ENCODE measurements at places on chromosomes 5 and 9.

GRCh38 chr5:115461506-115462290 lies 82.9 kb downstream of the FEM1C start:
- no peak for DNase-seq

GRCh38 chr5:106014262-106014661 lies 1656.5 kb downstream of the EFNA5 start:
- DNase-seq = no peak

DNA sequence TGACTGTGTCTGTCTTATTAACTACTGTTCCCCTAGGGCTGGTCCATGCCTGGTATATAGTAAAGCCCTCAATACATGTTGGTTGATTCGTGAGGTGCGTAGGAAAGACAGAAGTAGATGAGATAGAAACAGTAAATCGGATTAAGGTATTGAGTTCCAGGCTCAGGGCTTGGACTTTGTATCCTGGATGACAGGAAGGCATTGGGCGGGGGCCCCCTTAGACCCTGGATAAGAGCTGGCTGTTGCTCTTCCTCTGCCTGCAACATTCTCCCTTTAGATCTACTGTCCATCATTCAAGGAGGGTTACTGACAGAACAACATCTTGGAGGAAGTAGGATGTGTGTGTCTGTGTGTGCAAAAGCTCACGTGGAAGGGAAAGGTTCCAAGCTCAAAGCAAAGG lies 31.2 kb upstream of the CTNNA1 start:
- no peak for DNase-seq

- no peak for DNase-seq
Measured at GRCh38 chr5:54162184-54162583, 148.2 kb downstream of the ARL15 start.

DNA sequence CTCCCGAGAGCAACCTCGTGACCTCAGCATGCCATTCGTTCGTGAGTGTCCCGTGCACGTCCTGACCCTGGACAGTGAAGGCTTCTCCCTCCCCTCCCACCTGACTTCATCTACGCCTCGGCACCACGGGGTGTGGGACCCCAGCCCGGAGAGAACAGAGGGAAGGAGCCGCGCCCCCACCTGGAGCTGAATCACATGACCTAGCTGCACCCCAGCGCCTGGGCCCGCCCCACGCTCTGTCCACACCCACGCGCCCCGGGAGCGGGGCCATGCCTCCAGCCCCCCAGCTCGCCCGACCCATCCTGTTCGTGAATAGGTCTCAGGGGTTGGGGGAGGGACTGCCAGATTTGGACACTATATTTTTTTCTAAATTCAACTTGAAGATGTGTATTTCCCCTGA lies 38.3 kb upstream of the FCN2 start:
- DNase-seq = no peak

DNA sequence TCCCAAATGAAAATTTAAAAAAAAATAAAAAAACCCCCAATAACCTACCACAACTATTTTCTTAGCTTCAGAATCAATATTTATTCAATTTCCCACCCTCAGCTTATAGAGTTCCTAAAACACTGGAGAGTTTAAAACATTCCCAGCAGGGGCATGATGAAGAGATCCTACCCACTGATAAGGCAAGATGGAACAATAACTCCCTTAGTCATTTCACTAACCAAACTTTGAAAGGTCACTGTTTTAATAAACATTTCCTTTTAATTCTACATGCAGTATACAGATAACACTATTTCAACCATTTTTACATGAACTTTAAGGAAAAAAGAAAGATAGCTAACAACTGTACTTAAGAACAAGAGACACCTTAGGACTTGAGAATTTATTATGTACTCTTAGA lies 34.9 kb upstream of the ACOT12 start:
- no peak for DNase-seq

DNA sequence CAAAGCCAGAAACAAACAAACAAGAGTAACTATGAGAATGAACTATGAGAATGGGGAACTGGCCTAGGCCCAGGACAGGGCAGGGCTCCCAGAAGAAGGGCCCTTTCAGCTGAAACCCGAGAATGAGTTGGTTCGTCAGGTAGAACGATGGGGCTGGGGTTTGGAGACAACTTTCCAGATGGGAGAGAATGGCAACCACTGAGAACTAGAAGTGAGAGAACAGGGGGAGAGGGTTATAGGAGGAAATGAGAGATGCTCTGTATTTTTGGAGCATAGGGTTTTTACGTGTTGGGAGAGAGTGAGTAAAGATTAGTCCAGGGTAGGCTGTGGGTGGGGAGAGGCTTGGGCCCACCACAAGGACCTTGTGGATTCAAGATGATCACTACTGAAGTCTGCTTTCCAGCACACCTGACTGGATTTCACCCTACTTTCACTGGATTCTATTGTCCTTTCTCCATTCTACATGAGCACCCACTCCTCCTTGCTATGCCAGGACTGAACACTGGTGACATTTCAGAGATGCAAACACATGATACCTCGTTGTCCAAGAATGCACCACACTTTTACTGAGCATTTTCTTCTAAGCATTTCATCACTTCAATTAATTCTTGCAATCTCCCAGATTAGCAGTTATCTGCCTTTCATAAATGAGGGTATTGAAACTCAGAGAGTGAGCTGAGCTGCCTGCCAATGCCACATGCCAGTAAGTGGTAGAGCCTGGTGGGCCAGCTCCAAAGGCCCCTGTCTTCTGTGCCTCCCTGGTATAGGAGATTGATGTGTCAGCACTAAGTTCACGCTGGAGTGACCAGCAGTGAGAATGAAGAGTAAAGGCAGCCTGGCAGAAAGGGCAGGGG lies 3.2 kb upstream of the TMEM268 start:
- DNase-seq = no peak

DNA sequence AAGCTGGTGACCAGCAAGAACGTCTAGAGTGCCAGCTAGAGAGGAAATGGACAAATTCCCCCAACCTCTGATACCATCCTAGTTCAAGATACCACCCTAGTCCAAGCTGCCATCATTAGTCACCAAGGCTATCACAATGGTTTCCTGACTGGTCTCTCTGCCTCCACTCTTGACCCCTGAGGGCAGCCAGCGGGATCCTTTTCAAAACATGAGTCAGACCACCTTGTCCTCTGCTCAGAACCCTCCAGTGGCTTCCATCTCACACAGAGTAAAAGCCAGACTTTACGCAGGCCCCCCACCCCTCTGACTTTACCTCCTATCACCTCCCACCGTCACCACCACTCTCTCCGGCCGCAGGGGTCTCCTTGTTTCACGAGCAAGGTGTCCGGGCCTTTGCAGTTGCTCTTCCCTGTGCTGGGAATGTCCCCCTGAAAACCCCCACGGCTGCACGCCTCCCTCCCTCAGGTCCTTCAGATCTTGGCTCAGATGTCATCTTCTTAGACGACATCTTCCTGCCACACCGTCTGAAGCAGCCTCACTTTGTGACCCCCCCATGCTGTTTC lies 42.2 kb upstream of the FBXW11 start:
- no peak for DNase-seq

DNA sequence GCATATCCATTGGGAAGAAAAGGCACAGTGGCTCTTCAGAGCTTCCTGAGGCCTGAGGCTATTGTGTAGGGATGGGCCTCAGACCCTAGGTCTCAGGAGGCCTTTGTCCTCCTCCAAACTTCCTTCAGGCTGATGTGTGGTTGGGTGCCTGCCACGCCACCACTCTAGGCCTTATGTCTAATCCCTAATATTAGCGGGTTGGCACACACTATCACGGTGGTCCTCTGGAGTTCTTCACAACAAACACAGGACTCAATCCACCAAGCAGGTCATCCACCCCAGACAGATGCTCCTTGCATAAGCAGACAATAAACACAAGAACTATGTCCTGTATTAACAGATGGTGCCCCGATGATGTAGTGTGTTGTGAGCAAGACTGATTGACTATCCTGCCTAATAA lies 31.0 kb upstream of the FSTL4 start:
- no peak for DNase-seq

DNA sequence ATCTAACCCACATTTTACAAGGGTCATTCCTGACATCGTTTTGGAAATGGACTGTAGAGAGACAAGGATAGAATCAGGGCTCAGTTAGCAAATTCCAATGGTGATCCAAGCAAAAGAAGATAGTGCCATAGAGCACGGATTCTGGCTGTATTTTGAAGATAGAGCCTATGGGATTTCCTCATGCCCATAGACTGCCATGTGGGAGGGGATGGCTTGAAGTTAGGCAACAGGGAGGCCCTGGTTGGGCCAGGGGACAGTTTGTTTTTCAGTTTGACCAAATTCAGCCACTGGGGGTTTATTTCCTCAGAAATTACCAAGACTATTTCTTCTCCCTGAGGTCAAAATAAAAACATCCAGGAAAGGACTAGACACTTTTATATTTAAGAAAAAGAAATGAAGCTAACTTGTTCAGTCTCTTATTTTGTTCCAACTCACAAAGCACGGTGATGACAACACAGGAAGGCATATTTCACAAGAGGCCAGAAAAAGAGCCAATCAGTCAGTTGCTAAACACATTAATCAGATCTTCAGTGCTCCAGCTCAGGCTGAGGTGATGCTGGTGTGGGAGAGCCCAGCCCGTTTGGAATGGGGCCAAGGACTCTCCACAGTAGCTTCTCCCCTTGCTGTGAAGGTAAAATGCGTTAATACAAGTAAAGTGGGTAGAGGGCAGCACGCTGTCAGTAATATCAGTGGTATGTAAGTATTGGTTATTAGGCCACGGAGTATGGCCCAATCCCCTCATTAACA lies 4.4 kb upstream of the DCTN4 start:
- DNase-seq = no peak

- no peak for DNase-seq
Measured at GRCh38 chr5:124544366-124545055, 201.9 kb downstream of the ZNF608 start.

DNA sequence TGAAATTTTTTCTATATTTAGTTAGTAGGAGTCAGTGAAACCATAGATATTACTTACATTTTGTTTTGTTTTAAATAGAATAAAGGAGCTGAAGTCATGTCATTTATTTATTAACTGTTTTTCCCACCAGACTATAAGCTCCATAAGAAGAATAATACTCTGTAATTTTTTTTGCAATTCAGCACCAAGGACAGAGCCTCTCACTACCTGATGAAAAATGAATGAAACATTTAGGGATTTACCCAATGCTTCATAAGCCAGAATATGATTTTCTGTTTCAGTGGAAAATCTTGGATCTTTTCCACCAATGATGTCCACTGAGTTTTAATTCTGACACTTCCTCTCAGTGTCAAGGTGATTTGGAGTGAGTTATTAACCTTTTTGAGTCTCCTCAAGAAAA lies 624.9 kb upstream of the GRAMD2B start:
- no peak for DNase-seq

DNA sequence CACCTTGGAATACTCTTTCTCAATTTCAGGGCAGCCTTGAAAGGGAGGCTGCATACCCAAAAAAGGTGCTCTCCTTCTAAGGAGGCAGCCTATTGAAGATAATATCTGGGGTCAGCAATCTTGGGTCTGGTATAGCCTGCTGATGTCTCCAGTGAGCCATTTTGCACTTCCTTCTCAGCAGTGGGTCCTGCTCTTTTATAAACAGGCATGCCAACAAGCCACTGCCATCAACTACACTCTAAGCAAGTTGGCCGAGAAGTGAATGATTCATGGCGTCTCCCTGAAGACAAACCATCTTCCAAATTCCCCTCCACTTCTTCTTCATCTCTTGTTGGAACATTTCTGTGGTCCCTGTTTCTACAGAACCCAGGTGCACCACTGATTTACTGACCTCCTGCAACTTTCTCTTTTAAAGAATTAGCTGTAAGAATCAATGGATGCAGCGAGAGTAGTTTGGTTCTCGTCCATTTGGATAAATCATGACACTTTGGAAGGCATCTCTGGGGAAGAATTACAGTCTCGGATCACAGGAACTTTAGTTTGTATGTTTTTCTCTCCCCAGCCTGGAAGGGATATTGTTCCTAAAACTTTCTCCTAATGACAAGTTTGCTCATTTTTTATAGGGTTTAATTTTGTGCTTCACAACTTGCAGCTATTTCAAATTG lies 108.3 kb downstream of the INSYN2B start:
- DNase-seq = no peak

DNA sequence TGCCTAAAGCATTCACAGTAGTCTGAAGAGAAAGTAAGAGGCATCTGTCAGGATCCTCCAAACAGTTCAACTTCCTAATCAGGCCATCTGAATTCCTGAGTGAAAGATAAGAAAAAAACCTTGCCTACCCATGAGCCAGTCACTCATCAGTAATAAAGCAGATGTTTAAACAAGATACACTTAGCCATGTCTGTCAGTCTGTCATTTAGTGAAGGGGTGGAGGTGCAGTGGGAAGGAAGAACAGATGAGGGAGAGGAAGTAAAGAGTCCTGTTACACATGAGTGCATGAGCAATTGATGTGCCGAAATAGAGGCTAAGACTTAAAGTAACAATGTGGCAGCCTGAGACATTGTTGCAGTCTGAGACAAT lies 29.9 kb upstream of the DMRTA1 start:
- no peak for DNase-seq

- DNase-seq = no peak
Measured at GRCh38 chr5:157252711-157253465, 13.0 kb upstream of the CYFIP2 start.

DNA sequence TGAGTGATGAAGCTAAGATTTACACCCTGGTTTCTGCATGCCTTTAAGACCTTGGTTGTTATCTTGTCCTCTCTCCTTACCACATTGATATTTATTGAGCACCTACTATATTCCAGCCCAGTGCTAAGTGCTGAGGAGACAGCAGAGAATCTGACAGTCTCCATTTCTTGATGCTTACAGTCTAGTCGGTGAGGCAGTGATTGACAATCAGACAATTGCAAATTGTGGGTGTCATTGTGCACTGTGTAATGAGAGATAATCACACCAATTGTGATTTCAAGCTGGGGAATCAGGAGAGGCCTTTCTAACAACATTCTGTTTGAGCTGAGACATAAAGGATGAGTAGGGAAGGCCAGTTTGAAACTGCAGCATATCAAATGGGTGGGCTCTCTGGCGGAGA lies 41.7 kb upstream of the PPARGC1B start:
- no peak for DNase-seq

DNA sequence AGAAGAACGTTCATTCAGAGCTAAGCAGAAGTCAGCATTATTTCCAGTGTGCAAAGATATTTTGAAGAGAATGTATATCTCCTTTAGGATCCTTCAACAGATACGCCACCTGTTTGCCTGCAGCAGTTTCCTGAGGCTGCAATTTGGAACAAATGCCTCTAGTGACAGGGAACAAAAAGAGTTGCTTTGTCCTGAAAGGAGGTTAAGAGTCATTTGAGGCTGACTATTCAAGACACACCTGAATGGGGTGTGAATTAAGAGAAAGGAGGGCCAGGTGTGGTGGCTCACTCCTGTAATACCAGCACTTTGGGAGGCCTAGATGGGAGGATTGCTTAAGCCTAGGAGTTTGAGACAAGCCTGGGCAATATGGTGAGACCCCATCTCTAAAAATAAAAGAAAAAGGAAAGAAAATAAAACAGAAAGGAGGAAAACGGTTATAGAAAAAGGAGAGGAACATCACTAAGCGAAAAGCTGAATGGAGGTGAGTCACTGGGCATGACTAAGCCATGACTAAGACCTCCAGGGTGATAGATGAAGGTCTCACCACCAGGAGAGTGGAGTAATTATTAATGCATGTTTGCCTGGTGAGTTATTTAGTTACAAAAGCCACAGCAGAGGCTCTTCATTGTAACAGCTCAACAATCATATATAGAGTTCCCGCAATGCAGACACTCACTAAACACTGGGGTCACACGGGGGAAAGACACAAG lies 255.2 kb upstream of the TNC start:
- DNase-seq = no peak

- no peak for DNase-seq
Measured at GRCh38 chr9:7799944-7800285, 337 bp upstream of the DMAC1 start.

GRCh38 chr5:146805081-146805480 lies 73.5 kb downstream of the PPP2R2B start:
- DNase-seq = no peak

GRCh38 chr9:121601194-121601593 lies 50.2 kb upstream of the DAB2IP start:
- no peak for DNase-seq

All from substantia nigra (tissue), 51 donors.